Naive thymus-derived CD8-positive, alpha-beta T cell (primary cell): ENCODE measurements at places on chromosomes 5 and 9. TPM values are rescaled to one million over a fixed set of nuclear protein-coding genes. Genes with fewer than 3 reads are reported as not detected.

GRCh38 chr9:93505541-93506132 is 52.3 kb upstream of the FAM120AOS start:
- H3K27me3 ChIP-seq: no peaks in the 10 kb centered on the region
- DNase-seq: no peak
- peaks cover 81% of the 10 kb centered on the region for H3K4me1 ChIP-seq
- H3K27ac ChIP-seq: no peak overlapping the region
- H3K36me3 ChIP-seq: peaks cover 76% of the 10 kb centered on the region

DNA sequence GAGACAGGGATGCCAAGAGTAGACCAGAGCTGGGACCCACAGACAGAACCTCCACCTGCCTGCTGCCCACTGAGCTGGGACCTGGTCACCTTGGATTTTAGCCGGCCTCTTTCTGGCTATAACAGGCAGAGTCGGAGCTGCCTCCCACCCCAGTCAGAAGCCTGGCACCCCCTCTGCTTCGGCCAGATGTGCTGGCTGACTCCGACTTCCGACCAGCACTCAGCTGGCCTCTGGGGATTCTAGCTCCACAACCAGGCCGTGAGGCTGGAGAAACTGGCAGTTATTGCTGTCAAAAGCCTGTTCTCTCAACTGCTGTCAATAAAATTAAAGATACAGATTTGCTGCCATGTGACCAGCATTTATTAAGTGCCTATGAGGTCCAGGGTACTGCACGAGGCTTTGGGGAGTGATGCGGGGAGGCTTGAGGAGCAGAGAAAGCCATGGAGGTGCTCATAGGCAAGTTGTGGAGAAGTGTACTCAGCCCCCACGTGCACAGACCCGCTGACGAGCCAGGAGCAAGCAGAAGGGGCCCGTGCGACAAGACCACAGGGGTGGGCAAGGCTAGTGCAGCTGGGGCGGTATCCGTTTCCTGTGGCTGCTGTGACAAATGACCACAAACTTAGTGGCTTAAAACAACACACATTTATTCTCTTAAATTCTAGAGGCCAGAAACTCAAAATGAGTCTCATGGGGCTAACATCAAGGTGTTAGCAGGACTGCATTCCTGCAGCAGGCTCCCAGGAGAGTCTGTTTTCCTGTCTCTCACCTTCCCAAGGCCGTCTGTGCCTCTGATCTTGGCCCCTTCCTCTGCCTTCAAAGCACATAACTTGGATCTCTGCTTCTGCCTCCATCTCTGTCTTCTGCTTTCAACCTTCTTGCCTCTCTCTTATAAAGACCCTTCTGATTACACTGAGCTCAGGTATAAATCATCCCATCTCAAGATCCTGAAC is 13.1 kb downstream of the GFI1B start:
- H3K4me1 ChIP-seq: peaks cover 7% of the 10 kb centered on the region
- peaks cover 40% of the 10 kb centered on the region for H3K27me3 ChIP-seq
- no peak overlapping the region for H3K27ac ChIP-seq
- DNase-seq: no peak
- no peaks in the 10 kb centered on the region for H3K36me3 ChIP-seq

DNA sequence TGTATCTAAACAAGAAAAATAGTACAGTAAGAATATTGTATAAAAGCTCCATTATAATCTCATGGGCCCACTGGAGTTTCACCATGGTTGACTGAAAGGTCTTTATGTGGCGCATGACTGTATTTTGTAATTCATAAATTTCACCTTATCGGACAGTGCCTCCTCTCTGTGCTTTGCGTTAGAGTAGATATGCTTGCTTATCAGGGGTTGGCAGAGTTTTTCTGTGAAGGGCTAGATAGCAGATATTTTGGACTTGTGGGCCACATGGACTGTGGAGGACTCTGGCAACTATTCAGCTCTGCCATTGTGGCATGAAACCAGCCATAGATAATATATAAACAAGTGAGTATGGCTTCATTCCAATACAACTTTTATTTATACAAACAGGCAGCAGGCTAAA is 23.2 kb downstream of the GAPVD1 start:
- H3K27me3 ChIP-seq: no peaks in the 10 kb centered on the region
- DNase-seq: no peak
- H3K36me3 ChIP-seq: no peaks in the 10 kb centered on the region
- no peaks in the 10 kb centered on the region for H3K4me1 ChIP-seq
- H3K27ac ChIP-seq: no peak overlapping the region

GRCh38 chr9:107685901-107686300 is 196.3 kb upstream of the KLF4 start:
- no peaks in the 10 kb centered on the region for H3K36me3 ChIP-seq
- H3K27me3 ChIP-seq: no peaks in the 10 kb centered on the region
- H3K4me3 ChIP-seq: no peak overlapping the region
- no peak overlapping the region for H3K27ac ChIP-seq
- H3K4me1 ChIP-seq: no peaks in the 10 kb centered on the region
- DNase-seq: no peak

Gene TNPO1
- total RNA-seq: 91.0 TPM

GRCh38 chr5:163877865-163878264 is 372.4 kb downstream of the MAT2B start:
- no peak overlapping the region for H3K27ac ChIP-seq
- DNase-seq: no peak
- no peak overlapping the region for H3K4me3 ChIP-seq
- H3K27me3 ChIP-seq: no peaks in the 10 kb centered on the region
- H3K36me3 ChIP-seq: no peaks in the 10 kb centered on the region

Gene GRXCR2
- not detected for total RNA-seq
